ENCODE measurements at places on chromosomes 1 and 21.

GRCh38 chr1:228494970-228495853, 8.0 kb downstream of the RNF187 start:
- DNase-seq, result no peak

- DNase-seq, result no peak
Measured at GRCh38 chr21:31728191-31728590, 3.7 kb downstream of the SCAF4 start.

DNA sequence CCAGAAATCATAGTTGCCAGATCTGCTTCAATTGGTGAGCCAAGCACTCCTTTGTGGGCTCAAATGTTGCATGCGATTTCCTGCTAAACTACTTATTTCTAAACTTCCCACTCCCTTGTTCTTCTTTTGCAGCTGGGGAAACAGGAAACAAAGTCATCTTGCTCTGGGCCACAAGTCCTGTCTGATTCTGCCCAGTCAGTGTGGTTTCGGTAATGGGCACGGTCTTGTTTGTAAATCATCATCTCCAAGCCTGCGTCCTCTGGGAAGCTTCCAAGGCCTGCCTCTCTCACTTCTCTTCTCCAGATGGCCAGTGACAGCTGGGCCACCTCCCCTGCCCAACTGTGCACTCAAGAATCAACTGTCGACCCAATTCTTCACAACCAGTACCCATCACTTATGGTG, 4.4 kb downstream of the S100A8 start:
- DNase-seq, result no peak

- no peak for DNase-seq
Measured at GRCh38 chr1:91020486-91020885, 1.3 kb downstream of the ZNF644 start.

GRCh38 chr1:19212167-19212566, 2.1 kb upstream of the UBR4 start:
- no peak for DNase-seq

GRCh38 chr1:91608876-91609275, 108.2 kb downstream of the CDC7 start:
- peak; percentile 42 for DNase-seq

DNA sequence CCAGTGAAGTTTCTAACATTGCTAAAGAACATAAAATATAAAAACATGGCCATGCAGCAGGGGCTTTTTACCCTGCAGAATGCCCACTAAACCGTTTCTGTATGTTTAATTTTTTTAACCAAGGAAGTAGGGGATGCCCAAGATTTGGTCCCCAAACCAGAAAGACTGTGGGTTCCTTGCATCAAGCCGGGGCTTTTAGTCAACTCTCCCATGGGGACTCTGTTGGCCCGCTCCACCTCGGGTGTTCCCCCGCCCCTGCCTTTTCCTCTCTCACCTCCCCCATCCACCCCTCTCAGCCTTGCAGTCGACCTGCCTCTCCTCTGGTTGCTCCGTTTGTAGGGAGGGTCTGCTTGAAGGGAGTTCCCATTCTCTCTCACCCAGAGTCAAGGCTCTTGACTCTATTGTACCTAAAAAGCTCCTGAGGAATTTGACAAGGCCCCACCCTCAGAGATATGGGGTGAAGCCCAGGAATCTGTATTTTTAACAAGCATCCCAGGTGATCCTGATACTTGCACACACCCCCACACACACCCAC, 117.5 kb downstream of the TOMM20 start:
- DNase-seq, result no peak

DNA sequence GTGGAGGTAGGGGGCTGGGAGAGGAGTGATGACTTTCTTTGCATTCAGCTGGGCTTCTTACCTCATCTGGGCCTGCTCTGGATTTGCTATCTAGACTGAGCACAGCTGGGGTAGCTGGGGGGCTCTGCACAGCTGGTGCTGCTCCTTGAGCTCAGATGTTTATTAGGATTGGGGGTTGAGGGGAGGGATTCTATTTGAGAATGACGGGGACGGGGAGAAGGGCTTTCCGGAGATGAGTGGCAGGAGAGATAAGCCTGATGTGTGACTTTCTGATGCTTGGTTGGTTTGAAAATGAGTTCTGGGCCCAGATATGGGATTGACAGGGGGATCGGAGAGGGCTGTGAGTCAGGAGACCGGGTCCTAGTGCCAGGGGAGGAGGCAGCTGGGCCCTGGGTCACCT, 146.1 kb upstream of the CSF3R start:
- DNase-seq, result no peak

GRCh38 chr1:71823708-71824305, 458.5 kb downstream of the NEGR1 start:
- no peak for DNase-seq

GRCh38 chr1:224054012-224054411, 59.9 kb upstream of the FBXO28 start:
- DNase-seq, result no peak

DNA sequence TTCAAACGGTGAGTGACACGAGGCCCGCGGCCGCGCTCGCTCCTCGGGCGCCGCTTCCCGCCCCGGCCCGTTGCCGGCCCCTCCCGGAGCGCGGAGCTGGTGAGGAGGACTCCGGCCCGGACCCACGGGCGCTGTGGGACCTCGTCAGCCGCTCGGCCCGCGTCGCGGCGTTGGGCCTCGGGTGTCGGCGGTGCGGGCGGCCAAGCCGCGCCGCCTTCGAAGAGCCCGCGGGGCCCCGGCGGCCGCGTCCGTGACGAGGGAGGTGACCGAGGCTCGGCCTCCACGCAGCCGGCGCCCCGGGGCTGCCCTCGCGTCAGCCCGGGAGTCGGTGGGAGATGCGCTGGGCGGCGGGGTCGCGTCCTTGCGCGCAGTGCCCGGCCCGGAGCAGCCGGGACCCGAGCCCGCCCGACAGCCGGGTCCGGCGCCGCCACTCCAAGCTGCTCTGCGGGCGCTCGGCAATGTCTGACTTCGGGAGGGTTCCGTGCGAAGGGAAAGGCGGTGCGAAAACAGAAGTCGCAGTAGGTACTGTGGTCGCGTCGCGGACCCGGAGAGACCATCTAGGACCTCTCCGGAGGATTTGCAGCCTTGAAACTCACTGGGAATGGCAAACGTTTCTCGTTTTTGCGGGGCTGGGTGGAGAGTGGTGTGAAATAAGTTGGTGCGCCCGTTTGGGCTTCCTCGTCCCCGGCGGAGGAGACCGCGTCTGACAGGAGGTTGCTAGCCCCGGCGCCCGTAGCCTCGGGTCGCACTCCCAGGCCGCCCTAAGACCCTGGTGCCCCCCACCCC, 829 bp downstream of the SPEN start:
- no peak for DNase-seq
